Glutamatergic neuron (in vitro differentiated cells): ENCODE measurements at places on chromosomes 3 and 15.

DNA sequence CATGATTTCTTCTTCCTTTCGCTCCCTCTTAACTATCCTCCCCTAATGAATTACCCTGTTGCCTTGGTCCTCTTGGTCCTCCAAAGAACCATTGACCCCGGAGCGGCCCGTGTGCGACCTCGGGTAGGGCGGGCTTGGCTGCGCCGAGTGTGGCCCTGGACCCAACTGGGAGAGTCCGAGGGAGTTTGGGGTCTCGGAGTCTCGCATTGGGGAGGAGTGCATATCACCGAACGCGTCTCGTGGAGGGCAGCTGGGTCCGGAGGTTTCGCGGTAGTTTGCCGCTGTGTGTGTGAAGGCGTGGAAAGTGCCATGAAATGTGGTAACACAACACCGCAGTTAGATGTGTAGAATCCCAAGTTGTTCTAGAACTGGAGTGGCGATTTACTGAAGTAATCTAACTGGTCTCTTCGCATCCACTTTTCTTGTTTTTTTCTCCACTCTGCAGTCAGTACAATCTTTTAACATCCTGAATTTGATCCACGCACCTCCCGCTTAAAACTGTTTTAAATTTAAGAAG is 363 bp downstream of the GTF2E1 start:
- peak; percentile 40 for DNase-seq

DNA sequence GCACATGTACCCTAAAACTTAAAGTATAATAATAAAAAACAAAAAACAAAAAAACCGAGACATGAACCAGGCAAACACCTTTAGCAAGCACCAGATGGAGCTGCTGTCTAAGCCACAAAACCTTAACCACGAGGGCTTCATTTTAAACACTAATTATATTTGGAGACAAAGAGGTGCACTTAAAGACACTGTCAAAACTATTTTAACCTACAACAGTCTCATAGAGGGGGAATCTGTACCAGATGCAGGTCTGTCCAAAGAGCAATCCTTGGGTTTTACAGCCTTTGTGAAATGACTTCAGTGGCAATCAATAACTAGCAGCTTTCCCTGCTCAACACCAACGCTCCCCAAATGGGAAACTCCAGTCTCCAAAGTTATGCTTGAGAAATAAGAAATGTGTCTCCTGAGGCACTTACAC is 115.7 kb upstream of the TSPAN3 start:
- no peak for DNase-seq

- DNase-seq: no peak
These were observed 47.4 kb downstream of the CCR4 start for GRCh38 chr3:32998631-32999451.

- DNase-seq: no peak
These were observed 109.7 kb upstream of the GADL1 start for GRCh38 chr3:31004025-31004678.

DNA sequence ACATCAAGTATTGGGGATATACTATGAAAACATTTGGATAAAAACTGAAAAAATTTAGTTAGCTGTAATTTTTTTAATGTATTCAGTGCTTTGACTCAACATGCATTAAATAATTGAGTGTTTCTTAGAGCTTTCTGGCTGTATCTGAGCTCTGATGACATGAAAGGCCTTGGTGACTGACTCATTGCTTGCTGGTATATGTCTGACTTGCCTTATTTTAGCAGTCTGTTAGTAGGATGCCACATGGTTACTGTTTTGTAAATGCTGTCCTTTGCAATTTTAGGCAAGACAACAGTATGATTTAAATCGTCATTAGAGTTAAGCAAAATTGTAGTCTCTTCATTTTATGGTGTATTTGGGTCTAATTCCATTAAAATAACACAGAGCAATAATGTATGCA is 199.2 kb downstream of the GHSR start:
- DNase-seq: no peak

DNA sequence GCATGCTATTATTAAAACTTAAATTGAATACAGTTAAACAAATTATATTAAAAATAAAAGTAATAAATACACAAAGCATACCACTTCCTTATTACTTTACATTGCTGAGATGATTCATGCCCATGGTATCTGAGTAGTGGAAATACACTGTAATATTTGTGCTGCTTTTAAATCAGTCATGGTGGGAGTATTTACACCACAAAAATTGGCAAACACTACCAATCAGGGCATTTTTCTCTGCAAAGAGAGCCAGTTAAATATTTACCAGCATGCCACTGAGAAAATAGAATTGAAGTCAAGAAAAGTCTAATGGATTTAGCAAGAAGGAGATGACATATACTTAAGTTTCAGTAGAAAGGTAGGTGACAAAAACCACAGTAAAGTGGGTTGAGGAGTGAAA is 19.6 kb downstream of the PPARG start:
- DNase-seq: no peak
